ENCODE measurements at places on chromosomes 5 and 9.

DNA sequence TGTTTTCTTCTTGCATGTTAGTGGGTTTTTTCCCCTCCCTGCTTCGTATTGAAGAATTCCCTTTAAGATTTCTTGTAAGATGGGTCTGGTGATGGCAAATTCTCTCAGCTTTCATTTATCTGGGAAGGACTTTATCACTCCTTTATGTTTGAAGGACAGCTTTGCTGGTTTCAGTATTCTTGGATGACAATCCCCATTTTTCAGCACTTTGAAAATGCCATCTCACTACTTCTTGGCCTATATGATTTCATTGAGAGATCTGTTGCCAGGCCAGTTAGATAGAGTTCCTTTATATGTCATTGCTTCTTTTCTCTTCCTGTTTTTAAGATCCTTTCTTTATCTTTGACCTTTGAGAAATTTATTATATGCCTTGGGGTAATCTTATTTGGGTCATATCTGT, 106.3 kb downstream of the KDM4C start:
- DNase-seq = no peak

DNA sequence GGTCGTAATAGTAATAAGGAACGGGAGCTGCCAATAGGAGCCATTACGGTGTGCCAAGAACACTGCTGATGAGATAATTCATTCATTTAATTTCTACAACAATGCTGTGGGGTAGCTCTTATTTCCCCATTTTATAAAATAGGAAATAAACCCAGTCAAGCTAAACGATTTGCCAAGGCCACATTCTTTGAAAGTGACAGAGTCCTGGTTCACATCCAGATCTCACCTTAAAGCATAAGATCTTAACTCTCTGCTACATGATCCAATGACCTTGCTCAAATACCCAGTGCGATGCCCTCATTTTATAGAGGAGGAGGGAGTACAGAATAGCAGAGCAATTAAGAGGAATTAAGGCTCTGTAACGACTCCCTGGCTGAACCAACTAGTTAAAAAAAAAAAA, 5.0 kb downstream of the PDE6A start:
- no peak for DNase-seq

- DNase-seq = peak; percentile 6
Observed at GRCh38 chr9:1871626-1872419, 143.3 kb upstream of the SMARCA2 start.

GRCh38 chr5:16350816-16351215, 114.8 kb downstream of the ZNF622 start:
- DNase-seq = no peak

DNA sequence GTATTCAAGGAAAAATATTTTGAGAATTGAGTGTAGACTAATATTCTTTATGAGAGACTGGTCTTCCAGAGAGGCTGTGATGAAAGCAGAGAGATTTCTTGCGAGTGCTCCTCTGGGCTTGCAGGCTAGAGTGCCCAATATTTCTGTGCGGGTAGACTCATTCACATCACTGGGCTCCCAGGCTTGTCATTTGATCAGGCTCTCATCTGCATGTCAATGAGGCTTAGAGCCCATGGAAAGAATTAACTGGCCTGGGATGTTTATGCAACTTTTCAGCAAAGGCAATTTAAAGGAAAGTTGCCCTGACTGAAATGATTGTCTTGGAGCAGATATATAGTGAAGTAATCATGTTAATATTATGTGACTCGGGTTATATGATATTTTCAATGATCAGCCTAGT, 42.3 kb downstream of the SNCAIP start:
- DNase-seq = no peak

GRCh38 chr5:150642567-150642927, 2.1 kb downstream of the SYNPO start:
- no peak for DNase-seq

DNA sequence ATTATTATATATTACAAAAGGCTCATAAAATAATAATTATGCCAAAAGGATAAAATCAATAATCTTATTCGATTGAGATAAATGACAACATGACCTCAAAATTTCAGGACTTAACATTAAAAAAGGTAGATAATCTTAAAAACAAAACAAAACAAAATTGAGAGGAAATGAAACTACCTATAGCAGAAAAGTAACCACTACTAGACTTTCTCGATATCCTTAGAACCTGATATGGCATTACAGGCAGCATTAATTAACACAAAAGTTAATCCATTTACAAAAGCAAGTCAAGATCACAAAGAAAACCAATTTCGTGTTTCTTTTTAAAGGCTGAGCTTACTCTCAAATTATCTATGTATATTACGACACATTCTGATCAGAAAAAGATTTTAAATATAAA, 29.9 kb downstream of the TMEM161B start:
- DNase-seq = no peak

GRCh38 chr5:95861864-95862561, 39.5 kb upstream of the GLRX start:
- DNase-seq = peak; percentile 25

DNA sequence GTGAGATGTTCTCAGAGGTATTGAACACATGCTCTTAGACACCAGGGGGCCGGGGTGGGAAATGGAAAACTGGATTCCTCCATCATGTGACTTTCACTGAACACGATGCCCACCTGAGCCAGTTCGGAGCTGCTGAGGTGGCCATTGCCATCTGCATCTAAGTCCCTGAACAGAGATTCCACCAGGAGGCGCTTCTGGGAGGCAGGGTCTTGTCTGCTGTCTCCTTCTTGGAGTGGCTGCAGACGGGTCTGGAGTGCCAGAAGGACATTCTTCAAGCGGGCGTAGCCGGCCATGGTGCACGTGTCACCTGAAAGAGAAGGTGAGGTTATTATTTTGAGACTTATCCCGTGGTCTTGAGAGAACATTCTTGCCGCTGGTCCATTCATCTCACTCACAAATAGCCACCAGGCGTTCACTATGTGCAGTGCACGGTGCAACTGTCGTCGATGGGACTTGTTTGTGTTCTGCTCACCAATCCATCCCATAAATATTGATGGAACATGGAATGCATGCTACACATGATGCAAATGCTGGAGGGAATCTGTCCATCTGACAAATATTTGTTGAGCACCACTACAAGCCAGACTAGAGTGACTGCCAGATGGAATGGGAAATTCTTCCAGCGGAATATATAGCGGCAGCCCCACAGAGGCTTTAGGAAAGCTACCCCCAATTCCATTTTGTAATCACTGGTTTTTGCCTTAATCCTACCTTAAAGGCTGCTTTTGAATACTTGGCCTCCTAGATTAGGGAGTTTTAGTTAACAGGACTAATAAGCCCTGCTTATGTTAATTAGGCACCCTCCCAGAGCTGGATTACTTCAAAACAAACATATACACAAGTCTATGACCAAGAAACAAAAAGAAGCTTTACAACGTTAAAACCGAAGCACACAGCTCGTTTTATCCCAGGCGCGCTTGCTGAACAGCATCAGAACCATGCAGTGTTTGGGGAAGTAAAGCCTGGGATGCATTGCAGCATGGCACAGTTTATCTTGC, 264.8 kb downstream of the HSPA4 start:
- DNase-seq = no peak

- no peak for DNase-seq
Observed at GRCh38 chr5:110651507-110651906, 75.0 kb downstream of the TMEM232 start.

DNA sequence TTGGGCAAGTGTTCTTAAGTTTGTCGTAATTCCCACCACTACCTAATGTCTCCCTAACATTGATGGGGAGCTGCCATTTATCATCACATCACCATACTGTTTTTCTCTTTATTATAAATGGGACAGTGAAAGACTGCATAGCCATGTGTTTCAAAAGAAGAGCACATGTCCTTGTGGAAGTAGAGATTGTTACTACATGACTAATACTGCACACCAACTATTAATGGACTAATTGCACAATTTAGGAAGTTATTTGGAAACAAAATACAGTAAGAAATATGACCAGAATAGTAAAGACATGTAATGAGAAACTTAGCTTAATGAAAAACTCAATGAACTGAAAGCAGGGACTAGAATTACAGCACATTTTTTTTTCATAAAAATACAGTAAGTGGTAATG, 12.0 kb upstream of the ELOVL7 start:
- DNase-seq = no peak
